Upper lobe of left lung (tissue), 6 donors: ENCODE measurements at places on chromosomes 16 and 17. TPM values are rescaled to one million over a fixed set of nuclear protein-coding genes. Genes with fewer than 3 reads are reported as not detected.

GRCh38 chr17:80892019-80892855 lies 99.4 kb upstream of the CHMP6 start:
- DNase-seq, result no peak

DNA sequence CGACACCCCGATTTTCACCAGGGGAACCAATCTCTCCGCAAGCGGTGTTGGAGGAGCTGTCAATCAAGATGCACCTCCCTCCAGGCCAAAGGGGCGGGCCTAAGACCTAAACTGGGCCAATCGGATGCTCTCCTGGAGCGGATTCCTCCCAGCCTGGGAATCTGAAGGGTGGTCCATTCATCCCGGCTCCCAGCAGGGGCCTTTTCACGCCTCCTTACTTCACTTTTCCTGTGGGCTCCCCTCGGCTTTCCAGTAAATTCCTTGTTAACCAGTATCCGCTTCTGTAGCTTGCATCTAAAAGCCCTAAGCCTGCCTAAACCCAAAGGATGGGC lies 17.1 kb downstream of the C16orf74 start:
- DNase-seq, result no peak

GRCh38 chr17:67270416-67270815 lies 25.4 kb upstream of the HELZ start:
- DNase-seq, result no peak

- DNase-seq, result no peak
Measured at GRCh38 chr16:13176711-13177110, 275.3 kb downstream of the SHISA9 start.

Gene CACNG3
- total RNA-seq, result not detected

DNA sequence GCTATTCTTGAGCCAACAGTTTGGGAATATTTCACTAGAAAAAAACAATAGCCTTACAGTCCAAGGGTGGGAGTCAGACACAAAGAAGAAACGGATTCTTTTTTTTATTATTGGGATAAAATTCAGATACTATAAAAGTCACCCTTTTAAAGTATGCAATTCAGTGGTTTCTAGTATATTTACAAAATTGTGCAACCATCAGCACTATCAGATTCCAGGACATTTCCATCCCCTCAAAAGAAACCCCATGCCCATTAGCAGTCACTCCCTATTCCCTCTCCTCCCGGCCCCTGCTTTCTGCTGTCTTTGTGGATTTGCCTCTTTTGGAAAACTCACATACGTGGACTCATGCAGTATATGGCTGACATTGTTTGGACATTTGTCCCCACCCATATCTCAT lies 134.4 kb downstream of the C16orf95 start:
- no peak for DNase-seq

DNA sequence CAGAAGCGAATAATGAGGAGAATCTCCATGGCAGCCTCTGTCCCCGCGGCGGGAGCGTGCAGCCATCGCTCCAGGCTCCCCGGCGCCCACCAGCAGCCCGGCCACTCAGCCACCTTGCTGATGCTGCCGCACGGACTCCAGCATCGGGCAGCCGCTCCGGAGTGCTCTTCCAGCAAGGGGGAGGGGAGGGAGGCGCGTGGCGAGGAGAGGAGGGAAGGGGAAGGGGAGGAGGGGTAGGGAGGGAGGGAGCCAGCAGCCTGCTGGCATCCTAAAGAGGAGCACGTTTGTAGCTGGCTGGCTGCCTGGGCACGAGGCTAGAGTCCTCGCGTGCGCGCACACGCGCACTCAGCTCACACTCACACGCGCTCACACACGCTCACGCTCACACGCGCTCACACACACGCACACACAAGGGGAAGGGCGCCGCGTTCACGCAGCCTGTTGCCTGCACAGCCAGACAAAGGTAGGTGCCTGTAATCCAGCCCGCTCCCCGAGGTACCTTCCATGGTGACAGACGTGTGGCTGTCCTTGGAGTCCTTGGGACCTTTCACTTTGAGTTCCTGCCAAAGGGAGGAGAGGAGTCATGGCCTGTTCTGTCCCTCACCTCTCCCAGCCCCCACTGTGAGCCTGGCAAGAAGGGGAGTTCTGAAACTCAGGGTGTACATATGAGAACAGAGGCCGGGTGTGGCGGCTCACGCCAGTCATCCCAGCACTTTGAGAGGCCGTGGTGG lies 82.1 kb downstream of the TIMM22 start:
- no peak for DNase-seq

Gene TMEM238L
- total RNA-seq, result not detected

Gene PLD2
- total RNA-seq, result 34.7 TPM
